ENCODE measurements at places on chromosomes 16 and 17. TPM values are rescaled to one million over a fixed set of nuclear protein-coding genes. Genes with fewer than 3 reads are reported as not detected.

The RTN4RL1 gene
- total RNA-seq, result 0.05 TPM

The TP53TG3D gene
- total RNA-seq, result not detected

The OTOA gene
- 0.09 TPM for total RNA-seq

The ABCC11 gene
- total RNA-seq, result not detected

The ADGRG1 gene
- 2.3 TPM for total RNA-seq

The STH gene
- not detected for total RNA-seq

The TRPV2 gene
- 49.9 TPM for total RNA-seq

The PEX12 gene
- total RNA-seq, result 3.7 TPM

The CCDC154 gene
- total RNA-seq, result 0.30 TPM
